ENCODE measurements at places on chromosomes 11 and 22.

DNA sequence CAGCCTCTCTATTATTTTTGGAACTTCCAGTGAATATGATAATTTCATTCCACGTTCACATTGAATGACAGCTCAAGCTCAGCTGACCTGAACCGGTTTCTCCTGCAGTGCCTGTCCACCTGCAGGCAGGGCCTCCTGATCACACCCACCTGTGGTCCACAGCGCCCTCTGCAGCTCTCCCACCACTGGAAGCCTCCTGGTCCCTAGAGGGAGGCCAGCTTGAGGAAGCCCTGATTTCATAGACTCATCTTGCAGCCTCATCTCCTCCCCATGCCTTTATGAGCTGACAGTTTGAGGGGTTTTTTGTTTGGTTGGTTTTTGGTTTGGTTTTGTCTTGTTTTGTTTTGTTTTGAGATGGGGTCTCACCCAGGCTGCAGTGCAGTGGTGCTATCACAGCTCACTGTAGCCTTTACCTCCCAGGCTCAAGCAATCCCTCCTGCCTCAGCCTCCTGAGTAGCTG, 29.9 kb upstream of the MALAT1 start:
- no peak for DNase-seq

DNA sequence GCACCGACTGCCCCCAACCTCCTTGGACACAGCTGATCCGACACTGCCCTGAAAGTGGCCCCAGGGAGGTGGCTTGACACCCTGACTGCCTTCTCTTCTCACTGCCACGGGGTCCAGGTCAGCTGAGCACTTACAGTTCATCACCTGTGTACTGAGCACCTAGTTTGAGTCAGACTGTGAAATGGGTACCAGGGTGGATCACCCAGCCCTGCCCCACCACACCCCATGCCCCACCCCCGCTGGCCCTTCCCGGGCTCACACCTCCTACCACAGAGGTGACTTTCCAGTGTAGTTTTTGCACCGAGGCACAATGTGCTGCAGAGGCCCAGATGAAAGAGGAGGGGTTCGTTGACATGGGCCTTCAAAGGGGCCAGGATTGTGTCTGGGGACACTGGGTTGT, 59.5 kb downstream of the PRDM11 start:
- DNase-seq, result no peak

DNA sequence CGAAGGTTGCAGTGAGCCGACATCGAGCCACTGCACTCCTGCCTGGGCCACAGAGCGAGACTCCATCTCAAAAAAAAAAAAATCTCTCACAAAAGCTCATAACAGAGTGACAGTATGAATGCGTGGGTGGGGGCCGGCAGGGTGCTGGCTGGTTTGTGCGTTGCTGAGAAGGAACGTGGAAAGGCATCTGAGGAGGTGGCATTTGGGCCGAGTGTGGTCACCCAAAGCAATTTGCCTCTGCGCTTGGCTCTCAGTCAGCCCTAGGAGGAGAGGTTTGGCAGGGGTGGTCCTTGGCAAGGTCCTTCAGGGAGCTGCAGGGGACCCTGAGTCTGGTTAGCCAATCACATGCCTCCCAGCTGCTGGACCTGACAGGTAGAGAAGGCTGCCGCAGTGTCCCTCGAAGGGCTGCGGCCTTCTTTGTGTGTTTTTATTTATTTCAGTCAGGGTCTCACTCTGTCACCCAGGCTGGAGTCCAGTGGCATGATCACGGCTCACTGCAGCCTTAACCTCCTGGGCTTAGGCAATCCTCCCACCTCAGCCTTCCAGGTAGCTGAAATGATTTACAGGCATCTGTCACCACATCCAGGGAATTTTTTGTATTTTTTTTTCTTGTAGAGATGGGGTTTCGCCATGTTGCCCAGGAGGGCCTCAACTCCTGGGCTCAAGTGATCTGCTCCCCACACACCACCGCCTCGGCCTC, 23.5 kb upstream of the OSBPL5 start:
- DNase-seq, result no peak

- DNase-seq, result no peak
Observed at GRCh38 chr11:1870721-1871466, 18.0 kb downstream of the LSP1 start.

DNA sequence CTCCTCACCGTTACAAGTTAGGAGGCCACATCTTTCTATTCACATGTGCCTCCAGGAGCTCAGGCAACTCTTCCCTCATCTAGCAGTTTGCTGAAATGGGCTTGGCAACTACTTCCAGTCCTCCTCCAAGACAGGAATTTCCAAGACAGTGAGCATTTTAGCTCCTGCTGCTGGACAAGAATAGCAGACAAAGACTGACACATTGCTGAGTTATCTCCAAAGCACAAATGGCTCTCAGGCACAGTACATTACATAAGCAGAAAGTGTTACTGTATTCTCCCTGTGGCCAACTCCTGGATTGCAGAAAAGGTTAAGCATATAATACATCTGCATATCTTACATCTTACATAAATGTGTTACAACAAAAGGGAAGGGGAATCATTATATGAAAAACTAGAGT, 83.2 kb upstream of the POU2AF2 start:
- DNase-seq, result no peak

DNA sequence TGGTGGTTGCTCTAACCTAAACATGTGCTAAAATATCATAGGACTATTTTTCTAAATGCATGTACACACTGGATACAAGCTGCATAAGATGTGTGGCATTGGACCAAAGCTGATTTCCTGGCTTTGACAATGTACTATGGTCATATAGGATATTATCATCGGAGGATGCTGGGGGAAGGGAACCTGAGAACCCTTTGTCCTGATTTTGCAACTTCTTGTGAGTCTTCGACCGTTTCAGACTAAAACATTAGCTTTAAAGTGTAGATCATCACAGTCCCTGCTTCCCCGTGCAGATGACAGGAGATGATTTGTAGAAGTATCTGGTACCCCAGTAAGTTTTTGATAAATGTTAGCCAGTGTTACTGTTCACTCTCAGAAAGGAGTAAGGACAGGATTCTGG, 554.7 kb downstream of the MIAT start:
- no peak for DNase-seq

DNA sequence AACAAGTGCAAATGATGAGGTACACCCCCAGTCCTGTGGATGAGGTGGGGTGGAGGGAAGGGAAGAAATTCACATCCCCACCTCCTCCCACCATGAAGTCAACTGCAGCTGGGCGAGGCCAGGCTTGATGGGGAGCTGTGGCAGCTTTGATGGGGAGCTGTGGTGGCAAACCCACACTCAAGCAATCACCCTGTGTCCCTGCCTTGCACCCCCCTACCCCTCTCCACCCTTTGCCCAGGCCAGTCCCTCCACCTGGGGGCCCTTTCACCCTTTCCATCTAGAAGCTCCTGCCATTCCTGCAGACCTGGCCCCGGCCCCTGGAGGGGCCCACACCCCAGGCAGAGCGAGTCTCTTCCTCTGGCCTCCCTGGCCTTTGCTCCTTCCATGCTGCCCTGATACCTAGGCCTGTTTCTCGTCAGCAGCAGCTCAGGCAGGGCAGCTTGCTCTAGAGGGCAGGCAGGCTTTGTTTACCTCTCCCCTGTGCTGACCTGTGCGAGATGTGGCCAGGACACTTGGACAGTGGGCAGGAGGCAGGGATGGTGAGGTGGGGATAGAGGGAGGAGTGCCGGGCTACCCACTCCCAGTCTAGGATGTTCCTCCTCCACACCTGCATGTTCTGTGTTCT, 4.5 kb upstream of the FGF3 start:
- DNase-seq, result no peak

DNA sequence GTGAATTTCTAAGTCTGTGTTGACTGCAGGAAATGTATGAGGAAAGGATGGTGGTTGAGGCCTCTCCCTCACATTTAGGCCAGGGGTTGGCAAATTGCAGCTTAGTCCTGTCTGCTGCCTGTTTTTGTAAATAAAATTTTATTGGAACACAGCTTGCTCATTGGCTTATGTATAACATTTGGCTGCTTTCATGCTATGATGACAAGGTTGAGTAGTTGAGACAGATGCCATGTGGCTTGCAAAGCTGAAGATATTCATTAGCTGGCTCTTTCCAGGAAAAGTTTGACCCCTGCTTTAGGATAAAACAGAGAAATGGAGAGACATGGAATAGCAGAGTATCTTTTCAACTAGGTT, 46.2 kb downstream of the BCR start:
- DNase-seq, result no peak

DNA sequence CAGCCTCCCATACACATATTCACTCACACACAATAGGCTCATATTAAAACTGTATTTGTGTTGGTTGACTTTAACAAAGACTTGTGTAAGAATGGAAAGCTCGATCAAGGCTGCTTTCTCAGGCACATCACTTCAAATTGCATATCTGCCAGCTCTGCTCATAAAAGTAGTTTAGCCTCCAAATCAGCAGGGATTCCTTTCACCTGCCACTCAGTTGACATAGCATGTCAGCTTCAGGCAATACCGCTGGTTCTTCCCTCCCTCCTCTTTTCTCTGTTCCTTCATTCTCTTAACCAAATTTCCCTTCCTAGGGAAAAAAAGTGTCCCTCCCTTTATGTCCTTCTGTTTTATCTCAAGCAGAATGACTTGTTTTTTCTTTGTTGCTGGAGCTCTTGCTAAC, 450.4 kb upstream of the LARGE1 start:
- DNase-seq, result no peak

DNA sequence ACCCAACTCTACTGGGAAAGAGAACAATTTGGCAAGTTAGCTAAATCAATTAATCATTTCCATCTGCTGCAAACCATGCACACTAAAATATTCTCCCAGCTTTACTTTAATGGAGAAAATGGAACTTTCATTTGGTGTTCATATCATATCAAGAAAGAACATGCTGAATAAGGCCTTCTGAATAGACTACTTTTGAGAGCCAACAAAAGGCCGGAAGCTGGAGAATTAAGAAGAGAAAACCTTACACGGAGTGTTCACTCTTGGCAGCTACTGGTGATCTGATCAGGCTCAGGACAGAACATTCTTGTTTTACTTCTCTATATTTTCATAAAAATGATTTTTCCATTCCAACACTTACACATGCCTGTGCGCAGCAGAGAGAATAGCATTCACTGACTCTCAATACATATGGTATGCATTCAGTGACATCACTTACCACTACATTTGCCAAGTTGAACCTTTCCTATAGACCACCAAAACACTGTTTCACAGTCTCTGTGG, 165.3 kb downstream of the TTC28 start:
- DNase-seq, result no peak

GRCh38 chr11:65764434-65764833, 16.3 kb downstream of the AP5B1 start:
- no peak for DNase-seq

DNA sequence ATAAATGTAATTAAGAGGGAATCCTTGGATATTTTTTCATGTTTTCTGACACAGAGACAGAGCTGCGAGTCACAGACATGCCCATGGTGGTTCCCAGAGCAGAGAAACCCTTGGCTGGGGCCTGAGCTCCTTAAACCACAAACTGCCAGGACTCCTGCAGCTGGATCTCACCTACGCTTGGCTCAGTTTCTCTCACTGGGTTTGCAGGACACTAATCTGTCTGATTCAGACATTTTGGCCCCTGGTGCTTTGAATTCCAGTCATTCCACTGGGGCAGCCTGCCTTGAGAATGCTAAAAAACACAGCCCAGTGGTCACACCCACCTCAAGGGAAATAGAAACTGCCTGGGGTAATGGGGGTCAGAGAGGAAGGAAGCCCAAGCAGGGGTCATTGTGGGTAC, 122.6 kb downstream of the CCDC81 start:
- no peak for DNase-seq

Measured in stimulated activated CD8-positive, alpha-beta memory T cell treated with anti-CD3 and anti-CD28 coated beads, Interleukin-4, amount 100 ng/mL, for 4 hours (primary cell).